Endodermal cell (in vitro differentiated cells): ENCODE measurements at places on chromosomes 3 and 15. TPM values are rescaled to one million over a fixed set of nuclear protein-coding genes. Genes with fewer than 3 reads are reported as not detected.

Gene ACSBG1
- 0.72 and 1.2 TPM in 2 replicates for total RNA-seq

Gene SH3GL3
- total RNA-seq, result 3.8 to 6.0 TPM (median 4.4 TPM) in 3 replicates

DNA sequence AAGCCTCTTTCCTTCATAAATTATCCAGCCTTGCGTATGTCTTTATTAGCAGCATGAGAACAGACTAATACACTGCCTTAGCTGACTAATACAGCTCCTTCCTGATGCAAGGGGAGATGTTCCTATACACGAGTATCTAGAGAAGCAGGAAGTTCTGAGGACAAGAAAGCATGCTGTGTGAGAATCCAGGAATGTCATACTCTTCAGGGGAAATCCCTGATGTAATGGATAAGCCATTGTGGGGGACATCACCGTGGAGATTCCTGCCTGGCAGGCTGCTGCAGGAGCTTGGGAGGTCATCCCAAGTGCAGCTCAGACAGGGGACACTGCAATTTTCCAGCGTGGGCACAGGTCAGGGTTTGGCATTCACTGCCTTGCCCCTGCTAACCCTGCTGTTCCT, 476.9 kb downstream of the NR2F2 start:
- no peaks in the 10 kb centered on the region for H3K4me1 ChIP-seq
- no peak for DNase-seq
- no peak overlapping the region for H3K4me3 ChIP-seq
- no peaks in the 10 kb centered on the region for H3K36me3 ChIP-seq
- H3K27ac ChIP-seq, result no peak overlapping the region
- no peaks in the 10 kb centered on the region for H3K27me3 ChIP-seq

DNA sequence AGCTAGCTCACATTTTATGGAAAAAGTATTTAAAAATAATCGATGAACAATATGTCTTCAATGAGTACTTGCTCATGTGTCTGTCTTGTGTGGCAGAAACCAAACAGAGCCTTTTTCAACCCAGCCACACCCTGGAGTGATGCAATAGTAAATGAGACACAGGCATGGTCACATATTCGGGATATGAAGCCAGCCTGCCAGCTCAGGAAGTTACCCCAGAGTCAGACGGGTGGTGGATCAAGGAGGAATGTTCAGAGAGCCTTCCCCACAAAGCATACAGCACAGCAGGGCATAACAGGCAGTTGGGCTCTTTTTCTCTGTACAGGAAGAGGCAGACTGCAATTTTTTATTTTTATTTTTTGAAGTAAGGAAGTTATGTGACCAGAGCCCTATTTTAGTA, 27.3 kb downstream of the LARP6 start:
- peaks cover 3% of the 10 kb centered on the region for H3K36me3 ChIP-seq
- no peaks in the 10 kb centered on the region for H3K27me3 ChIP-seq
- H3K27ac ChIP-seq, result no peak overlapping the region
- DNase-seq, result no peak
- no peak overlapping the region for H3K4me3 ChIP-seq

- peak; percentile 80 for DNase-seq
- H3K4me1 ChIP-seq, result peaks cover 6% of the 10 kb centered on the region
- no peak overlapping the region for H3K27ac ChIP-seq
- no peak overlapping the region for H3K4me3 ChIP-seq
Observed at GRCh38 chr3:151443583-151443982, 17.3 kb downstream of the IGSF10 start.

DNA sequence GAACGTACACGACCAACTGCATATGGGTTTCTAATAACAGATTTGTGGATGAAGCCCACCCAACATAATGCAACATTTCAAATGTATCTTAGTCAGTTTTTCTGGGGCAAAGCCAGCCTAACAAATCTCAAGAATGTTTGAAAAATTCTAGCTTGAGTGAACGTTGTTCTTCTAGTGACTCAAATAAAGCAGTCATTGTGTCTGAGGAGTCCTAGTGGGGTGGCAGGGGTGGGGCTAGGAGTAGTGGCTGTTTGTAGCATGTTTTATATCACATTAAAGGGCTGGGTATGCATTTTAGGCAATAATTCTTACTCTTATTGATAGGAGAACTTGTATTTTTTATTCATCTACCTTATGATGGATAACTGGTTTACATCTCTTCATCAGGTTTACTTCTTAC, 6.0 kb downstream of the B3GNT5 start:
- H3K27ac ChIP-seq, result no peak overlapping the region
- H3K4me3 ChIP-seq, result no peak overlapping the region
- H3K36me3 ChIP-seq, result peaks cover 54% of the 10 kb centered on the region
- H3K27me3 ChIP-seq, result no peaks in the 10 kb centered on the region
- H3K4me1 ChIP-seq, result peaks cover 10% of the 10 kb centered on the region

Gene NRROS
- total RNA-seq, result 0.54 to 2.1 TPM (median 1.6 TPM) in 3 replicates

DNA sequence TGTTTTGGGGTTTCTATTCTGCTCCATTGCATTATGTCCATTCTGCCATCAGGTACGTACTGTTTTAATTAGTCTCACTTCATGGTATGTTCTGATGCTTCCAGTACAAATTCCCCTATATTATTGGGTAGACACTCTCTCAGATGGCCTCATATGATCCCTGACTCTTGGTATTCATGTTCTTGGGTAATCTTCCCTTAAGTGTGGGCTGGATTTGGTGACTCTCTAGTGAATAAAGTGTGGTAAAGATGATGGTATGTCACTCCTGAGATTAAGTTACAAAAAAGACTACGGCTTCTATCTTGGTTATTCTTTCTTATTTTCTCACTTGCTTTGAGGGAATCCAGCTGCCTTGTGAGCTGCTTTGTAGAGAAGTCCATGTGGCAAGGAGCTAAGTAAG, 89.6 kb upstream of the TBC1D5 start:
- H3K4me1 ChIP-seq, result peaks cover 10% of the 10 kb centered on the region
- no peak for DNase-seq
- no peaks in the 10 kb centered on the region for H3K36me3 ChIP-seq
- H3K27ac ChIP-seq, result no peak overlapping the region

GRCh38 chr15:92417716-92418115, 24.0 kb downstream of the ST8SIA2 start:
- H3K27me3 ChIP-seq, result no peaks in the 10 kb centered on the region
- H3K4me1 ChIP-seq, result peaks cover 8% of the 10 kb centered on the region
- H3K4me3 ChIP-seq, result no peak overlapping the region
- H3K27ac ChIP-seq, result no peak overlapping the region
- no peak for DNase-seq
- H3K36me3 ChIP-seq, result peaks cover 24% of the 10 kb centered on the region

GRCh38 chr15:67006083-67007065, 59.0 kb upstream of the SMAD3 start:
- no peak overlapping the region for H3K27ac ChIP-seq
- no peaks in the 10 kb centered on the region for H3K36me3 ChIP-seq
- no peaks in the 10 kb centered on the region for H3K4me1 ChIP-seq
- no peak overlapping the region for H3K4me3 ChIP-seq
- H3K27me3 ChIP-seq, result no peaks in the 10 kb centered on the region
- no peak for DNase-seq

DNA sequence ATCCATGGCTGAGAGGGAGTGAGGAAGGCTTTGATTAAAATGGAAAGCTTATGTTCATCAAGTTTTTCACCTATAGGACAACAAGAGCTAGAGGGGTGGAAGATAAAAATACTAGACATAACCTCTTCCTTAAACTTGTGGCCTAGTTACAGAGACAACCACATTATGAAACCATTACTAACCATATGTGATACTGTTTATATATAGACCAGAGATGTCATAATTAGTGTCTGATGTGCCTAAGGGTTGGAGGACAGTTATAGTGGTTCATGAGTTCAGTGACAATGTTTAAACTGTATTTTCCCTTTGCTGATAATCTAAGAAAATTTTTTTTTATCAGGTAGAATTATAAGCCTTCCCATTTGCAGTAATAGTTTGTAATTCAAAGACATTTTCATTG, 23.7 kb downstream of the PHLDB2 start:
- H3K4me3 ChIP-seq, result no peak overlapping the region
- H3K36me3 ChIP-seq, result peaks cover 33% of the 10 kb centered on the region
- no peak for DNase-seq
- no peaks in the 10 kb centered on the region for H3K4me1 ChIP-seq
- H3K27ac ChIP-seq, result no peak overlapping the region
- no peaks in the 10 kb centered on the region for H3K27me3 ChIP-seq

Gene WNT7A
- total RNA-seq, result not detected in 2 replicates

Gene ARRDC4
- total RNA-seq, result 1.8 and 2.1 TPM in 2 replicates

DNA sequence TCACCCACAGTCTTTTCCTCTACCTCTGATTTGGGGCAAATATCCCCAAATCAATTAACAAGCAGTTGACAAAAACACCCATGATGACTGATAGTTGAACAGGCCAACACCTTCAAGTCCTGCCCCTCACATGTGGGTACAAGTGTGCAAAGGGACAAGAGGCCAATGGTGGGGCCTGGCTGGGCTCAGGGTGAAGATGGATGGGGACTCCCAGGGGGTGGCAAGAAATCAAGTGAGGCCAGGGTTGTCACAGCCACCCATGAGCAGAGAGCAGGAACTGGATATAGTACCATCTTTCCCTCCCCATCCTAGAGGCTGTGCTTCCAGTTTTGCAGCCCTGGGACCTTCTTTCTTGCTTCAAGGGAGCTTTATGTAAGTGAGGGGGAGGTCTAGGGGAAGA, 270.2 kb upstream of the TOPAZ1 start:
- H3K36me3 ChIP-seq, result no peaks in the 10 kb centered on the region
- no peak overlapping the region for H3K4me3 ChIP-seq
- H3K27ac ChIP-seq, result no peak overlapping the region
- peaks cover 7% of the 10 kb centered on the region for H3K4me1 ChIP-seq
